ENCODE measurements at places on chromosomes 5 and 9.

DNA sequence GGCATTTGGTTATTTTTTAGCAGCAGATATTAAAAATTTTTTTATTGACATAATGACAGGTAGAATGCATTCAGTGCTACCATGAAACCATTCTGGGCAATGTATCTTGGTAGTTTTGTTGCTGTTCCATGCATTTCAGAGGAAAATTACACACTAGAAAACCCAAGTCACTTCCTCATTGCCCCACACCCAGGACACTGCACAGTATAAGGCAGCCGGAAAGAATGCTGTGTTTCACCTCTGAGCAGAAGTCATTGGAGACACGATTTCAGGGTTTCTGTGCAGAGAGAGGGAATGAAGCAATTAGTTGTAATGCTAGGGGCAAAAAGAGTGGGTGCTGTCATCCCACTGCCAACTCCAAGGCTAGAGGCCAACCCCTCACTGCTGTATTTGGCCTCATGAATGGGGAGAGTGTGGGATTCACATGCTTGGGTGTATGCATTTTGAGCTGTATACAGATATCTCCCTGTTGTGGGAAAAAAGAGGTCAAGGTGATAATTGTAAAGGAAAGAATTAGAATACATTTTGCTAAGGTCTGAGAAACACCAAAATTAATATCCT is 290.5 kb downstream of the BNC2 start:
- no peak for DNase-seq

GRCh38 chr5:131321066-131321465 is 57.2 kb downstream of the CDC42SE2 start:
- no peak for DNase-seq

DNA sequence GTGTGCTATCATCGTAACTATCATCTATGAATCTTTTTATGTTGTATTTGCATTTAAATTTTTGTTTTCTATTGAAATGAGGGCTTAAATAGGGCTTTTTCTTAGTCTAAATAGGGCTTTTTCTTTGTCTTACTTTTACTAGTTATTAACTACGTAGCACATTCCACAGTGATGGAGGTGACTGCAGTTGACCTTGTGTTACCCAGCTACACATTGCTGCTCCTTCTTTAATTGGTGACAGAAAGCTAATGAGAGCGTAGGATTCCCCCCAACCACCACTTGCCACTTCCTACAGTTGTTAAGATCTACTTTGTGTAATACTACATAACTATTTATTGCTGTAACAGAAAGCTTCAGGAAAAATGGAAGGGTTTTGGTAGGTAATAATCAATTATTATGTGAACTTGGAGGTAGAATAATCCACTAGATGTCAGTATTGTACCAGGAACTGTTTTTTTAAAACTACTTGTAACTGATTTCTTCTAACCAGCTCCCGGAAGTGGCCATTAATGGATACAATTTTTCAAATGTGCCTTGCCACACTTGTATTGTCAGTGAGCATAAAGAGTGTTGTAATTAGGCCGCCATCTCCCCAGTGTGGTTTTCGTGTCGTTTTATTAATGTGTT is 18.0 kb downstream of the MTRR start:
- DNase-seq = no peak

GRCh38 chr9:75891277-75891741 is 836 bp downstream of the PCSK5 start:
- DNase-seq = peak; percentile 70

GRCh38 chr9:15735083-15735857 is 182.4 kb downstream of the CCDC171 start:
- DNase-seq = no peak

- no peak for DNase-seq
Measured at GRCh38 chr9:79709743-79710674, 138.2 kb downstream of the TLE4 start.

- DNase-seq = no peak
Measured at GRCh38 chr9:1951446-1951845, 63.7 kb upstream of the SMARCA2 start.

DNA sequence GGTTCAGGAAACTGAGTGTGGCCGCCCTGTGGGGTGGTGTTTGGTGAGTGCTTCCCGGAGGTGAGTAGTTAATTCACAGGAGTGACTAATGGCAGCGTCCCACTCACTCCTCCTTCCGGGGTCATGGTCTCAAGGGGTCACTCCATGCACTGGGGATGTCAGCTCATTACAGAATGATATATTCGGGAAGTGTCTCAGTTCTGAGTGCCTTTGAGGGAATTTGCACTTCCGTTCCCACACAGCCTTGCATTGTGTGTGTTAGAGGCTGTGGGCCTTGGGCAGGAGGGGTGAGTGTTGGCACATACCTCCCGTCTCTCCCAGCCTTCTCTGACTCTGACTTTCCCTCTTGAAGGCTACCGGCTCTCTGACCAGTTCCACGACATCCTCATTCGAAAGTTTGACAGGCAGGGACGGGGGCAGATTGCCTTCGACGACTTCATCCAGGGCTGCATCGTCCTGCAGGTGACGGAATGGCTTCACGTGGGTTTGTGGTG is 10.5 kb upstream of the AHRR start:
- no peak for DNase-seq

DNA sequence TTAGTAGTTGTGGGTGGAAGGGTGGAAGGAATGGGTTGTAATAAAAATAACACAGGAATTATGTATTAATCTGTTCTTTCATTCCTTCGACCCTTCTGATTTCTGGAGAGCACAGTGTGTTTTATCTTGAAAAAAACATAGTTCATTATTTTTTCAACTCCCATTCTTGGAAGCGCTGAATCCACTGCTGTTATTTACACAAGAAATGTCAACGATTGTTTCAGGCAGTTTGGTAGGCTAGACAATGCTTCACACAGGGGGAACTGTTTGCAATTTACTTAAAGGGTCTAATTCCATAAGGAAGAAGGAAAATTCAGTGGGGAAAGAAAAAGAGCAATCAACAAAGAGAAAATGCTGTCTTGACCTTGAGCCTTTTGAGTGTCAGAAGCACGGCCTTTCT is 142.9 kb downstream of the TLE1 start:
- DNase-seq = no peak

All from activated CD8-positive, alpha-beta memory T cell treated with anti-CD3 and anti-CD28 coated beads, Interleukin-2, amount 50 U/mL, for 48 hours (primary cell).